ENCODE measurements at places on chromosomes 5 and 9. TPM values are rescaled to one million over a fixed set of nuclear protein-coding genes. Genes with fewer than 3 reads are reported as not detected.

- H3K27ac ChIP-seq: no peak overlapping the region
- H3K27me3 ChIP-seq: no peaks in the 10 kb centered on the region
- H3K4me1 ChIP-seq: no peaks in the 10 kb centered on the region
- H3K4me3 ChIP-seq: no peak overlapping the region
- no peak for DNase-seq
- no peaks in the 10 kb centered on the region for H3K36me3 ChIP-seq
These were observed 138.1 kb upstream of the WWC1 start for GRCh38 chr5:168153263-168153875.

DNA sequence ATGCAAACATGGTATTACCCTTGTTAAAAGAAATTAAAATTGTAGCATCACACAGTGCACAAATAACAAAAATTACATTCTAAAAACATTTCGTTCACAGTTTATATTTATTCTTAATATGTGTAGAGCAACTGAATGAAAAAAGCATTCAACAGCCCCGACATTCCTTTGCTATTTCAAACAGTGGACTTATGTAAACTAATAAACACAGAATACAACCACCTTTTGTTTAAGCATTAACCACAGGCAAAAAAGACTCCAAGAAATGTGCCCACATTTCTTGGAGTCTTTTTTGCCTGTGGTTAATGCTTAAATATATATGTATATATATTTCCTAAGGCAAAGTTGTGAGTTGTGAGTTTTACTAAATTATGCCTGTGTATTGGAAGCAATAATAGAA, 532.5 kb upstream of the DAP start:
- H3K4me1 ChIP-seq: no peaks in the 10 kb centered on the region
- no peaks in the 10 kb centered on the region for H3K27me3 ChIP-seq
- no peaks in the 10 kb centered on the region for H3K36me3 ChIP-seq
- no peak overlapping the region for H3K4me3 ChIP-seq
- H3K27ac ChIP-seq: no peak overlapping the region
- DNase-seq: no peak

Gene GPR151
- total RNA-seq: 0.10 TPM

- no peaks in the 10 kb centered on the region for H3K4me1 ChIP-seq
- H3K36me3 ChIP-seq: no peaks in the 10 kb centered on the region
- no peaks in the 10 kb centered on the region for H3K27me3 ChIP-seq
- no peak overlapping the region for H3K27ac ChIP-seq
- DNase-seq: no peak
These were observed 20.7 kb upstream of the TRIM36 start for GRCh38 chr5:115190388-115190787.

Gene CCL28
- total RNA-seq: 5.3 TPM

GRCh38 chr9:110752766-110753165, 84.2 kb downstream of the MUSK start:
- no peaks in the 10 kb centered on the region for H3K36me3 ChIP-seq
- no peaks in the 10 kb centered on the region for H3K27me3 ChIP-seq
- no peak overlapping the region for H3K4me3 ChIP-seq
- no peaks in the 10 kb centered on the region for H3K4me1 ChIP-seq

DNA sequence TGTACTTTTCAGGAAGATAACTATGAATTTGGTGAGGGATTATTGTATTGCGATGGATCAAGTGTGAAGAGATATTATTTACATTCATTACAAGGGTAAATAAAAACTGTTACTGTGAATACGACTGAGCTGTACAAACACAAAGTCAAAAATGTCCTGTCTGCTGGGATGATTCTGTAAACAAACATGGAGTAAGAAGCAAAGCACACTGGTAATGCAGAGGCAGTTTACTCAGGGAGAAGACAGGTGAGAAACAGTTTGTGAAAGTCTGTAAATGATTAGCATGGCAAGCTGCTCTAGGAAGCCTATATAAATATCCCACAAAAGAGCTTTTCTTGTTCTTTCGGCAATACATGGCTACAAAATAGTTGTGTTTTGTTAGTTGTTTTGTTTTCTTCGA, 115.4 kb upstream of the GNA14 start:
- H3K4me1 ChIP-seq: no peaks in the 10 kb centered on the region
- H3K27ac ChIP-seq: no peak overlapping the region
- no peaks in the 10 kb centered on the region for H3K36me3 ChIP-seq
- H3K4me3 ChIP-seq: no peak overlapping the region
- no peaks in the 10 kb centered on the region for H3K27me3 ChIP-seq

GRCh38 chr5:134846641-134846960, 833 bp downstream of the C5orf24 start:
- H3K4me1 ChIP-seq: peaks cover 2% of the 10 kb centered on the region
- no peaks in the 10 kb centered on the region for H3K36me3 ChIP-seq
- peak overlapping the region; percentile 94 for H3K4me3 ChIP-seq
- H3K27ac ChIP-seq: peak overlapping the region; percentile 76
- H3K27me3 ChIP-seq: no peaks in the 10 kb centered on the region

GRCh38 chr5:56532466-56532865, 282.9 kb upstream of the MAP3K1 start:
- H3K27ac ChIP-seq: no peak overlapping the region
- no peaks in the 10 kb centered on the region for H3K4me1 ChIP-seq
- DNase-seq: no peak
- no peaks in the 10 kb centered on the region for H3K27me3 ChIP-seq
- H3K36me3 ChIP-seq: no peaks in the 10 kb centered on the region

- no peak for DNase-seq
- no peaks in the 10 kb centered on the region for H3K36me3 ChIP-seq
- H3K4me3 ChIP-seq: no peak overlapping the region
- H3K4me1 ChIP-seq: no peaks in the 10 kb centered on the region
These were observed 21.2 kb downstream of the TRIM14 start for GRCh38 chr9:98097836-98098235.

Gene TAF11L5
- total RNA-seq: not detected

Gene GKAP1
- total RNA-seq: 10.2 TPM

- H3K27ac ChIP-seq: no peak overlapping the region
- no peaks in the 10 kb centered on the region for H3K27me3 ChIP-seq
- H3K4me1 ChIP-seq: no peaks in the 10 kb centered on the region
- no peak for DNase-seq
These were observed 22.4 kb upstream of the SMIM15 start for GRCh38 chr5:61184708-61185107.

GRCh38 chr9:7961076-7961475, 161.5 kb upstream of the DMAC1 start:
- H3K4me3 ChIP-seq: no peak overlapping the region
- no peak overlapping the region for H3K27ac ChIP-seq
- no peaks in the 10 kb centered on the region for H3K4me1 ChIP-seq
- DNase-seq: no peak
- H3K36me3 ChIP-seq: no peaks in the 10 kb centered on the region

- H3K27ac ChIP-seq: no peak overlapping the region
- H3K27me3 ChIP-seq: no peaks in the 10 kb centered on the region
- DNase-seq: no peak
- H3K4me3 ChIP-seq: no peak overlapping the region
- H3K4me1 ChIP-seq: no peaks in the 10 kb centered on the region
These were observed 161.9 kb downstream of the CDH6 start for GRCh38 chr5:31355337-31355736.

Gene FAXDC2
- 20.0 TPM for total RNA-seq

GRCh38 chr5:78835176-78835575, 149.9 kb downstream of the ARSB start:
- no peaks in the 10 kb centered on the region for H3K4me1 ChIP-seq
- H3K27me3 ChIP-seq: no peaks in the 10 kb centered on the region
- no peak overlapping the region for H3K4me3 ChIP-seq
- H3K27ac ChIP-seq: no peak overlapping the region

DNA sequence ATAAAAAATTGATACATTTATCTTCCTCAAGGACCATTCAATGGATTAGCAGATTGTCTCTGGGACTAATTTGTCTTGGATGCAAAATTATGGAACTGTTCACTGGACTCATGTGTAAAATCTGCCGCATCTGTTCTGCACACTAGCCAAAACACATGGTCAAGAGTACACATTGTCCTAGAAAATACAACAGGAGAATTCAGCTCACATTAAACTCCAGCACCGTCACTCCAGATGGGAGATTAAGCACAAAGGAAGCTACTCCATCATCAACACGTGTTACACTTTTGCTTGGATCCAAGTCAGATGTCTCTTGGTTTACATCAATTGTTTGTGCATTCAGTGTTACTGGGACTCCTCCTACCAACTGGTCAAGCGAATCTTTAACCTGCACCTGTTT, 28.8 kb downstream of the C5 start:
- no peak overlapping the region for H3K27ac ChIP-seq
- H3K27me3 ChIP-seq: no peaks in the 10 kb centered on the region
- H3K36me3 ChIP-seq: peaks cover 2% of the 10 kb centered on the region

- DNase-seq: no peak
- H3K4me1 ChIP-seq: no peaks in the 10 kb centered on the region
- no peaks in the 10 kb centered on the region for H3K27me3 ChIP-seq
- no peak overlapping the region for H3K4me3 ChIP-seq
- no peaks in the 10 kb centered on the region for H3K36me3 ChIP-seq
These were observed 42.3 kb upstream of the CLPTM1L start for GRCh38 chr5:1387059-1387755.

Gene PNPLA7
- 10.3 TPM for total RNA-seq

Gene SURF1
- total RNA-seq: 29.2 TPM

DNA sequence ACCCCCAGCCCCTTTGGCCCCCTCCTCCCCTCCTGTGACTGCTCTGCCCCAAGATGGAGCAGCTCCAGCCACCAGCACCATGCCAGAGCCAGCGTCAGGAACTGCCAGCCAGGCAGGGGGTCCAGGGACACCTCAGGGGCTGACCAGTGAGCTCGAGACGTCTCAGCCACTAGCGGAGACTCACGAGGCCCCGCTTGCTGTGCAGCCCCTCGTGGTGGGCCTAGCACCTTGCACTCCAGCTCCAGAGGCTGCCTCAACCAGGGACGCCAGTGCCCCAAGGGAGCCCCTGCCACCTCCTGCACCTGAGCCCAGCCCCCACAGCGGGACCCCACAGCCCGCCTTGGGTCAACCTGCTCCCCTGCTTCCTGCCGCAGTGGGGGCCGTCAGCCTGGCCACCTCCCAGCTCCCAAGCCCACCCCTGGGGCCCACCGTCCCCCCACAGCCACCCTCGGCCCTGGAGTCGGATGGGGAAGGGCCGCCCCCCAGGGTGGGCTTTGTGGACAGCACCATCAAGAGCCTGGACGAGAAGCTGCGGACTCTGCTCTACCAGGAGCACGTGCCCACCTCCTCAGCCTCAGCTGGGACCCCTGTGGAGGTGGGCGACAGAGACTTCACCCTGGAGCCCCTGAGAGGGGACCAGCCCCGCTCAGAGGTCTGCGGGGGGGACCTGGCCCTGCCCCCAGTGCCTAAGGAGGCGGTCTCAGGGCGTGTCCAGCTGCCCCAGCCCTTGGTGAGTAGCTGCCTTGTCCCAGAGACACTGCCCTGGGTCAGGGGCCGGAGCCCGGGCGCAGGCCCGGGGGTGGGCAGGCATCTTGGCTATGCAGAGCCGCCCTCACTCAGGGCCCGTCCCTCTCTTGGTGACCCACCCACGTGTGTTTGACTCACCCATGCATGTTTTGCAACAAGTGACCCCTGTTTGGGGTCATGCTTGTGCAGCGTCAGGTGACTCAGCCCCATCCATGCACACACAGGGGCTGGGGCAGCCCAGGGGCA, 105.2 kb downstream of the WNK2 start:
- H3K36me3 ChIP-seq: no peaks in the 10 kb centered on the region
- no peak overlapping the region for H3K4me3 ChIP-seq
- no peak overlapping the region for H3K27ac ChIP-seq

GRCh38 chr9:77933019-77933418, 98.6 kb downstream of the GNAQ start:
- no peaks in the 10 kb centered on the region for H3K36me3 ChIP-seq
- no peak for DNase-seq
- H3K27me3 ChIP-seq: no peaks in the 10 kb centered on the region
- H3K4me1 ChIP-seq: peaks cover 5% of the 10 kb centered on the region
- H3K27ac ChIP-seq: no peak overlapping the region
- no peak overlapping the region for H3K4me3 ChIP-seq

Gene KCNV2
- total RNA-seq: not detected

- no peak overlapping the region for H3K4me3 ChIP-seq
- no peaks in the 10 kb centered on the region for H3K4me1 ChIP-seq
- no peak overlapping the region for H3K27ac ChIP-seq
- no peaks in the 10 kb centered on the region for H3K27me3 ChIP-seq
- no peak for DNase-seq
These were observed 33.1 kb upstream of the LARP1 start for GRCh38 chr5:154722097-154722496.

Gene JAKMIP2
- total RNA-seq: 0.42 TPM

Gene SLC6A7
- not detected for total RNA-seq

DNA sequence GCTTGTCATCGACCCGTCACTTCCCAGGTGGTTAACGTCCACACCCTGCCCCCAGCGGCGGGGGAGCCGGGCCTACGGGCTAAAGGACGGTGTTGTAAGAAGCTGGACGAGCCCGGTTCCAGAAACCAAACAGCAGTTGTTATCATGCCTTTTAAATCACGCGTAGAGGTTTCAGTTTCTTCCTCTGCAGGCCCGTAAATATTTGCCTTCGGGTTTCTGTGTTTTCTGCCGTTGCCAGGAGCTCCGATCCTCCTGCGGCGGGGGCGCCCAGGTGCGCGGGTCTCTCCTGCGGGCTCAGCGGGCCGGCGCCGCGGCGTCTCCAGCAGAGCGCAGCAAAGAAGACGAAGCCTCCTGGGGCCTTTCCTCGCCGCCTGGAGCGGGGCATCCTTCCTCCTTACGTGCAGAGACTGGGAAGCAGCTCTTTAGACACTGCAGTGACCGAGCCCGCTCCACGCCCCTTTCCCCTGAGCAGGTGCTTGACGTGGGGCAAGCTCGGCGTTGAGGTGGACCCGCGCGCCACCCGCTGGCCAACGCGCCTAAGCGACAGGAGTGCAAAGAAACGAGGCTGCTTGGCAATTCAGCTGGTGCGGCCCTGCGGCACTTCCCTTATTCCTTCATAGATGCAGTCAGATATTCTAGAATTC, 21.8 kb upstream of the TTC1 start:
- H3K4me3 ChIP-seq: peak overlapping the region; percentile 8
- H3K27me3 ChIP-seq: no peaks in the 10 kb centered on the region
- no peak overlapping the region for H3K27ac ChIP-seq
- no peaks in the 10 kb centered on the region for H3K36me3 ChIP-seq
- H3K4me1 ChIP-seq: no peaks in the 10 kb centered on the region
- DNase-seq: peak; percentile 82

DNA sequence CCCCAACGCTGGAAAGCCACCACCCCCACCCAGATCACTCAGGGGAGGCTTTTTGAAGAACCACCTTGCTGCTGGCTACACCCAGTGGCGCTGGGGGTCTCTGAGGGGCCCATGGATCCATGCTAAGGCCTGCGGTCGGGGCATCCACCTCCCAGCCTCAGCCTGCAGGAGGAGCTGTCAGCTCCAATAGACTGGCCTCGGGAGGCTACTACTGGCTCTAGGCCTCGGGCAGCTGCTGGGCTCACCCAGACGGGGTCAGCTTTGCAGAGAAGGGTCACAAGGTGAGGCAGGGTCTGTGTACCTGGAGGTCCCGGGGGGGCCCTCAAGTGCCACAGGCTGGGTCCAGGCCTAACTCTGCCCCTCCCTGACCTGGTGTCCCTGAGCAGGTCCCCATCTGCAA, 193.7 kb downstream of the OLFM1 start:
- H3K4me3 ChIP-seq: no peak overlapping the region
- no peak overlapping the region for H3K27ac ChIP-seq
- H3K27me3 ChIP-seq: no peaks in the 10 kb centered on the region

Measured in aorta (tissue), 5 donors.